Astrocyte of the spinal cord (primary cell): ENCODE measurements at places on chromosomes 11 and 22.

GRCh38 chr11:64846998-64847666 is 2.7 kb upstream of the CDC42BPG start:
- peak; percentile 85 for DNase-seq

DNA sequence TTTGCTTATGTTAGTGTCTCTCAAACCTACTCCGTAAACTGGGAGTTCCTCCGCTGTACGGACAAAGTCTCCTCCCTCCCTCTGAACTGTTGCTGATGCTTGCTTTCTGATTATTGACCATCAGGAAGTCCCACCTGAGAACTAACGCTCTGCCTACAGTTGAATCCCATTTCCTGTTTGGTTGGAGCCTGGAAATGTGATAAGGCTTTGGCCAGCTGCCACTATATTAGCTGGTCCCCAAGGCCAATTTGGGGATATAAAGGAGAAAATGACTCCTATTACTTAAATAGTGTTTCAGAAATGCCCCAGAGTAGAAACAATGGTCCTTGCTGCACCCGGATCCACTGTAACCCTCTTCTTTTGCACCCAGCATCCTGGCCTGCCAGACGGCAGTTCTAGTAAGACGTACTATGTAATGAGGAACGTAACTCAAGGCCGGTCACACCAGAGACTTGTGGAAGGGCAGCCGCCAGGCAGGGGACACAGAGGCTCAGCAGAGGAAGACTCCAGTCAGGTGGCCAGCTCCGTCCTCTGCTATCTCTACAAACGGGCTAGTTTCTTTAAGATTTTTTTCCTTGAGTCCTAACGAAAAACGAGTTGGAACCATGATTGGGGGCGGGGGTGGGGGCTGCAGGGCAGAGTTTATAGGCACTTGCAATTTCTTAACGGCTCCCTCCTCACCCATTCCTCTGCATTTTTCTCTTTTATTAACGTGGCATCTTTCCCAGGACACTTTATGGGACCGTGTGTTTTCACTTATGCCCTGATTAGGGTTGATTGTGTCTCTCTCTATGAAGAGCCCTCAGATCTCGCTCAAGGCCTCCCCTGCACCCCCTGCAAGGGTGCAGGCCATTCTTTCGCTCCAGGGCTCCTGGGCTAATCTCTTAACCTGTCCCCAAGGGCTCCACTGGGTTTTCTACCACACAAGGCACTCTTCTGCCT is 72.8 kb upstream of the CDON start:
- DNase-seq, result no peak

GRCh38 chr22:17777005-17777716 is 2.9 kb upstream of the BID start:
- no peak for DNase-seq

- no peak for DNase-seq
Observed at GRCh38 chr11:133659538-133660201, 127.4 kb upstream of the OPCML start.

DNA sequence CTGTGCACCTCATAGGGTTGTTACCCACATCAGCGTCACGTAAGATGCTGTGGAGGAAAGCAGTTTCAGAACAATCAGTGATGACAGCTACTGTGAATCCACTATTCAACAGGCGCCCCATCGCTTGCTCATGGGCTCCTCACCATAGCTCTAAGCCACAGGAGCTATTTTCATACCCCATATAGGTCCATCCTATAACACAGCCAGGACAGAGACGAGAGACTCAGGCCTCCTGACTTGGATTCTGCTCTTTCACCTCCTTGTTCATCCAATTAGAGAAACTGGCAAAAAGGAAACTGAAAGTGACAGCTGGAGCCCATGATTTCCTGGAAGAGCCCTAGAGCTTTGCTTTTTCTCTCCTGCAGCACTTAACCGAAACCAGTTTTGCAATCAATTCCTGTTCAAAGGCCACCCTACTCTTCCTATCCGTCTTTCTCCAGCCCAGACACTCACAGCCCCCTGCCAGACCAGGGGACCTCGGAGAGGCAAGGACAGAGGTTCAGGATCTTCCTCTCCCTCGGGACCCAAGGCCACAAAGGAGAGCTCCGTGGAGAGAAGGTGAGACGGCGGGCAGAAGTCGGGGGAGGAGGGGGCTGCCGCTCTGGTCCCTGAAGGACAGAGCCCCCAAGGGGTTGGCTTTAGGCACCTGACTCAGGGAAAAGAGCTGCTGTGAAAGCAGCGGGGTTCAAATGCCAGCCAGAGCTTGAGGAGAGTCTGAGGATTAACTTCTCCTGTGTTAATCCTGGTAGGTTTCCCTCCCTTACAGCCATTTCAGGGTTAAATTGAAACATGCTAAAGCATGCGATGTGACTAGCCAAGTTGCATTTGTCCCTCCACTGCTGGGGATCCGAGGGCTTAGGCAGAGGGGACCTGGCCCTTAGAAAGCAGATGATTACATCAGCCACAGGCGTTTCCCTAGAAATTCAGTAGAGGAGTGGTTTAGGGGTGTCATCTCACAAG is at the start of gene APOL6:
Gene APOL6 (plus strand): TSS at position 381 of the 960 bp plus-strand sequence. CDS start 7,980 bp downstream, outside the sequence.
- peak; percentile 70 for DNase-seq
